ENCODE measurements at places on chromosomes 6 and 20.

DNA sequence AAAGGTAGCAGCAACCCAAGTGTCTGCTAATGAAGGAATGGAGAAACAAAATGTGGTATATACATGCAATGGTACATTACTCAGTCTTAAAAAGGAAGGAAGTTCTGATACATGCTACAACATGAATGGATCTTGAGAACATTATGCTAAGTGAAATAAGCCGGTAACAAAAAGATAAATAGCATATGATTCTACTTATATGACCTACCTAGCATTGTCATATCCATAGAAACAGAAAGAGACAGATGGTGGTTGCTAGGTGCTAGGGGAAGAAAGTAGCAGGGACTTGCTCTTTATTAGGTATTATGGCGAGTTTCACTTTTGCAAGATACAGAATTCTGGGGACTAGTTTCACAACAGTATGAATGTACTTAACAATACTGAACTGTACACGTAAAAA, 46.6 kb downstream of the UBR2 start:
- no peak for DNase-seq

DNA sequence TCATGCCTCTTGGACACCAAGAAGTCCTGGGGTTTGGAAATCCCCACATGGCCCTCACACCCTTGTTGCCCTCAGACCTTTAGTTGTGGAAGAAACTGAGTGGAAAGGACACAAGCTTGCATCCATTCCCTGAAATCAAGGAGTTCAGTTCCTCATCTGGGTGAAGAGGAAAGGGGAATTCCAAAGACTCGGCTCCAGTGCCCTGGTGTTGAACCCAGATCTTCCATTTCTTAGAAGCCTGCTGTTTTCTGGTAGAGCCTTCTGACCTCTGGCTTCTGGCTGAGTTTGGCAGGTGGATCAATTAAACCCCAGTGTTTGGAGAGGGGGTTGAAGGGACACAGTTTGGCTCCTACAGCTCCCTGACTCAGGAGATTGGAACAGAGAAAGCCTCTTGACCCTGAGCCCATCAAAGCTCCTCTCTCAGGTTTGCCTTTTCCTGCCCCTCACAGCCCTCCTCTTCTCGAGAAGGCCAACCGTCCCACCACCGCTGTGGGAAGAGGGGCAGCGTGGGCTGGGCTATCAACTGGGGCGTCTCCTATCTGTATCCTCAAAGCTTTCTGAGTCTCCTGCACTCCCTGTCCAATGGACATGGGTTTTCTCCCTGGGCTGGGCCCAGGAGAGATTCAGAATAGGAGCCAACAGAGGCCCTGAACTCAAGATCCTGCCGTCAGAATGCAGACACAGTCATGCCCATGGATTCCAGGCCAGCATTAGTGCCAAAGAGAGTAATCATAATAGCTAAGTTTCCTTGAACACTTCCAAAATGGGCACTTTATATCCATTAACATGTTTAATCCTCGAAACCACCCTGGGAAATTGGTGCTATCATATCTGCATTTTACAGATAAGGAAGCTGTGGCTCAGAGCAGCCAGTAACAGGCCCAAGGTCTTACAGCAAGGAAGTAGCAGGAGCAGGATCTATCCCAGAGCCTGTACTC, 146.2 kb downstream of the VEGFA start:
- no peak for DNase-seq

GRCh38 chr6:105920071-105920470, 166.1 kb upstream of the PRDM1 start:
- no peak for DNase-seq

GRCh38 chr6:127949251-127949650, 48.4 kb upstream of the THEMIS start:
- DNase-seq: no peak

- DNase-seq: no peak
Observed at GRCh38 chr6:71983131-71983530, 96.8 kb downstream of the RIMS1 start.

GRCh38 chr6:108556250-108556649, 4.5 kb upstream of the FOXO3 start:
- no peak for DNase-seq
